ENCODE measurements at places on chromosomes 7 and 10.

GRCh38 chr10:14782691-14783363 lies 8.1 kb upstream of the FAM107B start:
- no peak for DNase-seq

- DNase-seq = no peak
Measured at GRCh38 chr7:152052771-152053170, 27.3 kb downstream of the GALNT11 start.

- DNase-seq = no peak
Measured at GRCh38 chr10:102579328-102579727, 65.0 kb upstream of the TRIM8 start.

- DNase-seq = no peak
Measured at GRCh38 chr7:2474813-2475677, 1.2 kb downstream of the GRIFIN start.

Measured in T-cell (primary cell).